ENCODE measurements at places on chromosomes 2 and 18.
A peak's percentile ranks its signal among the peaks of the same experiment; 100 is the strongest.

DNA sequence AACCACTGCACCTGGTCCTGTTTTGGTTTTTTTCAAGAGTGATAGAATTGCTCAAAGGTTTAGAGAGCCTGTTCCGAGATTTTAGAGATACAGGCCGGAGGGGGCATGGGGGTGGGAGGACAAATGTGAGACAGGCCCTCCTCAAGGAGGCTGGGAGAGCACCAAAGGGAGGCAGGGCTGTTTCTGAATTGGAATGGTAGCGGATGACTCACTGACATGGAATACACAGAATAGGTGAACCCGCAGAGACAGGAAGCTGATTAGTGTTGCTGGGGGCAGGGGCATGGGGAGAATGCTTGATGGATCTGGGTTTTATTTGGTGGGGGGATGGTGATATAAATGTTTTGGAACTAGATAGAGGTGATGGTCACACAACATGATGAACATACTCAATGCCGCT lies 111.0 kb upstream of the MGAT5 start:
- peak; percentile 85 for DNase-seq

- DNase-seq = no peak
These were observed 295.2 kb downstream of the NCKAP5 start for GRCh38 chr2:133273031-133273430.

DNA sequence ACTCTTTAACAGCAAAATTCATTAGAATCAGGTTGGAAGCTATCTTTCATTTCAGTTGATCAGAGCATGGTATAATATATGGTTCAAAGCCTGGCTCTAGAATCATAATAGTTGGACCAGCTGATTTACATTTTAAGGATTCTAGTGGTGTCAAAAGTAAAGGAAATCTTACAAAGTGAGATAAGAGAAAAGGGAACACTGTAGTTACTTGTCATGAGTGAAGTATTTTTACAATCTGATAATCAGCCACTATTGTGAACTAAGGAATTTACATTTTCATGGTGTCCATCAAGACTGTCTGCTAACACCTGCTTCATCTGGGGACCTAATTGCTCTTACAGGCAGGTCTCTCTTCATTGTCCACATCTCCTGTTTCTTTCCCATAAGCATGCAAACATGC lies 161.1 kb downstream of the SLC39A10 start:
- DNase-seq = no peak

- no peak for DNase-seq
These were observed 208.6 kb downstream of the CMPK2 start for GRCh38 chr2:6657136-6657535.

- DNase-seq = no peak
These were observed 232.8 kb downstream of the KLHL29 start for GRCh38 chr2:23617811-23618215.

- peak; percentile 89 for DNase-seq
These were observed 419.7 kb upstream of the MEX3C start for GRCh38 chr18:51617167-51617566.

DNA sequence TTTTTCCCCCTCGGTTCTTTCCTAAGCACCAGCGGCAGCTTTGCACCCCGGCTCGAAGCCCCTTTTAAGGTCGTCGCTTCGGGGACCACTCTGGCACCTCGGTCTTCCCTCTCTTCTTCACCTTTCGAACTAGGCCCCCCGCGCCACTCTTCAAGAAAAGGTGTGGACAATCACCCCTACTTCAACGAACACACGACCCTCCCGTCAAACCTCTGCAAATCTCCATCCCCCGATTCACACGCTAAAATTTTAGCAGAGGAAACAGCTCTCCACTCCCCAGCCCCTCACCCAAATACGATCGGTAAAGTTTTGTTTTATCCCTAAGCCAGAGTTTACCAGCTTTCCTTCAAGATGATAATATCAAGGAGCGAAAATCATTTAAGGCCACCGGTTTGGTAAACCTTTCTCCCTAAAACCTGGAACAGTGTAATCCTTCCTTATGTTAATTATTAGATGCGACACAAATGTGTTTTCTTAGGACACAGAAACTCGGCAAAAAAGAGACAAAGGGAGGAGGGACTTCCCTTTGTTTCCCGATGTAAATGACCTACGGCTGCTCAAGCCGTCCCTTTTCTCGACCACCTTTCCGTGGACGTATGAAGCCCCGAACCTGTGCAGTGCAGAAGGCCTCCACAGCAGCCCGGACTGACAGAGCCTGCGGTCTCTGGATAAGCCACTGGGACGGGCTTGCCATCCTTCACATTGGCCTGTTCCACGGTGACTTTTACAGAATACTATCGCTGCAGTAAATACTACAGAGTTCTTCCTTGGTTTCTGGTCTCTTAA lies 85.2 kb downstream of the RBMS1 start:
- no peak for DNase-seq

Data from kidney tubule cell (primary cell).